ENCODE measurements at places on chromosomes 11 and 22. TPM values are rescaled to one million over a fixed set of nuclear protein-coding genes. Genes with fewer than 3 reads are reported as not detected.

GRCh38 chr22:50208939-50209892 lies 8.4 kb downstream of the SELENOO start:
- DNase-seq: no peak

GRCh38 chr11:24226606-24227005 lies 270.2 kb upstream of the LUZP2 start:
- DNase-seq: no peak

RPS3 gene
- 1,332 TPM for total RNA-seq

GRCh38 chr11:72778535-72779494 lies 15.0 kb downstream of the STARD10 start:
- no peak for DNase-seq

DNA sequence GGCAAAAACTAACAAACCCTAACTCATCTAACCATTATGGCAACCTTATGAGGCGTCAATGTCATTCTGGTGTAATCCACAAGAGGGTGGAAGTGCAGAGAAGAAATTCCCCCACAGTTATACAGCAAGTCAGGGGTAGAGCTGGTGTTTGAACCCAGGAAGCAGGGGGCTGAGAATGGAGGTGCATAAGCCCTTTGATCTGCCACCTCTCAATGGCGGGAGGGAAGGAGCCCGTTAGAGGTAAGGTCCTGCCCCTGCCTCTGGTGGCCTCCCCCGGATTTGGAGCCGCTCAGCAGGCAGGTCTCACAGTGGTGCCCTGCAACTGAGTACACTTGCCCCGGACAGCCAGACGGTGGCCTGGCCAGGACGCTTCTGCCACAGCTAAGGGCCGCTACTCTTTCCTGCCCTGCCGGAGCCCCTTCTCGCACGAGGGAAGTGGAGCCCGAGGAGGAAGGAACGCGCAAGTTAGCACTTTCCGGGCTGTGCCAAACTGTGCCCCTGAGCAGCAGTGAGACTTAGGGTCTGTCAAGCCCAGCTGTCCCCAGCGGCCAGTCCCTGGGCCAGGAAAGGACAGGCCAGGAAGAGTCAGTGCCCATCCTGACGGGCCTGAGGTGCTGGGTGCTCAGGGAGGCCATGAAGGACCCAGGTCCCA lies 1.1 kb downstream of the FXYD2 start:
- DNase-seq: no peak

GRCh38 chr11:121451986-121452608 lies at the start of gene SORL1:
TSS of gene SORL1 (plus strand) at chr11:121452314. CDS start at chr11:121452332, 18 bp downstream.
- peak; percentile 88 for DNase-seq

DNA sequence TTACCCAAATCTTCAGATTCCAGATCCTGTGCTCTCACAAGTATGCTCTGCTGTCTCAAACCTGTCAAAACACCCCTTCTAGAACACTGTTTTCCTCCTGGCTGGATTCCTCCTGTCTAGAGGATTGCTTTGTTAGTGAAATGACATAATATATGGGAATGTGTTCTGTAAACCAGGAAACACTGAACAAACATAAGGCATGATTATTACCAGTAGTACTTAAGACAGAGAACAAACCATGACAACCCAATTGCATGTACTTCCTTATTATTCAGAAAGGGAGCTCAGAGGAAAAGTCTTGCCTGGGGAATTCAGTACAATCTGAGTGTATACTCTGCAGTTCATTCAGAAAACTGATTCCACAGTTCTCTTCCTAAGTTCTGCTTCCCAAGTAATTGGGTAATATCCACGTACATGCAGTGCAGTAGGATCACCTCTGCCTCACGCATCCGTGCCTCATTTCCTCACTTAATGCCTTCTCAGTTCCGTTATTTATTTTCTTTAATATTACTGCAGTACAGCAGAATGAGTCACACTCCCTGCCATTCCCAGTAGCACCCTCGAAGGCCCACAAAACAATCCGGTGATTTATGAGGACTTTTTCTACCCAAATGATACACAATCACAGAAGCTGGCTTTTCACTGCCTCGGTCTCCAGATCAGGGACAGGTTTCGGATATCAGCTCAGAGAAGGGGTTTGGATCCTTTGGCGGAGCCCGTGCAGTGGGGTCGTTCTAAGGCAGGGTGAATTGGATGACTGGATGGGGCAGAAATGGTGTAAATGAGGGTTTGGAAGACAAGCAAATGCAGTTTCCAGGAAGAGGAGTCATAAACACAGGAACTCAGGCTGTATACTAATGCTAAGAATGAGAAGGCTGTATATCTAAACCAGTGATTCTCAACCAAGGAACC lies 896.9 kb downstream of the KCNA4 start:
- peak; percentile 70 for DNase-seq

DNA sequence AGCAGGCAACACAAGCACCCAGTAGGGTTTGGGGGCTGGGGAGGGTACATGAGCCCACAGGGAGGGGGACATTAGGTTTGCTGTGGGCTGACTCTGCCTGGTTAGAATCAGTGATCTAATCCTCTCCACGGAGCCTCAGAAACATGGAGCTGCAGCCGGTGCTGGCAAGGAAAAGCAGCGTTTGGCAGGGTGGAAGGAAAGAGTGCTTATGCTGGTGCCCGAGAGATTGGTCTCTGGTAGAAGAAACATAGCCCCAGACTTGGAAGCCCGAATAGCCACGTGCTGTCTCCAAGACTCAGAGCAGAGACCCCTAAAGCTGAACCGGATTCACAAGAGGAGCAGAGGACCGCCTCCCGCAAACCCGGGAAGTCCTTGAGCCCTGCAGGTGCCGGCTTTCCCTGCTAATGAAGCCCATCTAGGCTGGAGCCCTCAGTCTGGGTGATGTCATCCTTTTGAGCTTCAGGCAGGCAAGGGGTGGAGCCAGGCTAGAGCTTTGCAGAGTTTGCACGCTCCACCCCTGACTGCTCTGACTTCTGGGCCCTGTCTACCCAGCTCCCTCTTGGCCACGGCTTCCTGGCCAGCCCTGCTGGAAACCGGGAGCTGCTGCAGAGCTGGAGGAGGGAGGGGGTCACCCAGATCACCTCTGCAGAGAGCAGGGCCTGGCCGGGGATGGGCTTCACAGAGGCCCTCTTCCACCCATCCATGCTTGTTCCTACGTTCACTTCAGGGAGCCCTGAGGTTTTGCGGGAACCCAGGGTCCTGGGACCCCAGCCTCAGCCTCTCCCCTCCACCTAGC lies 35.0 kb upstream of the JAM3 start:
- DNase-seq: peak; percentile 96

PTGDR2 gene
- total RNA-seq: 1.3 TPM

- DNase-seq: no peak
These were observed 63.2 kb upstream of the BIRC3 start for GRCh38 chr11:102254047-102254446.

DNA sequence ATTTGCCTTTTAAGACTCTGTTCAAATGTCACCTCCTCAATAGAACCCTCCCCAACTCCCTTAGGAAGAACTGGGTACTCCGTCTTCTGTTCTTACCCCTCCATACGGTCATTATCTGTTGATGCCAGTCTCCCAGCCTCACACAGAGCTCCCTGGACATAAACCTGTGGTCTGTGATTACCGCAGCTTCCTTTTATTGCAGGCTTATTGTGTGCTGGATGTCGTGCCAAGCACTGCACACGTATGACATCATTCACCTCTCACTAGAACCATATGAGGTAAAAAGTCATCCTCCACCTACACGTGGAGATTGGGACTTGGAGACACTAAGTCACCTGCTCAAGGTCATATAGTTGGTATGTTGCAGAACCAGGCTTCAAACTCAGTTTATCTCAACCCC lies 15.3 kb downstream of the PTPN5 start:
- DNase-seq: no peak

DNA sequence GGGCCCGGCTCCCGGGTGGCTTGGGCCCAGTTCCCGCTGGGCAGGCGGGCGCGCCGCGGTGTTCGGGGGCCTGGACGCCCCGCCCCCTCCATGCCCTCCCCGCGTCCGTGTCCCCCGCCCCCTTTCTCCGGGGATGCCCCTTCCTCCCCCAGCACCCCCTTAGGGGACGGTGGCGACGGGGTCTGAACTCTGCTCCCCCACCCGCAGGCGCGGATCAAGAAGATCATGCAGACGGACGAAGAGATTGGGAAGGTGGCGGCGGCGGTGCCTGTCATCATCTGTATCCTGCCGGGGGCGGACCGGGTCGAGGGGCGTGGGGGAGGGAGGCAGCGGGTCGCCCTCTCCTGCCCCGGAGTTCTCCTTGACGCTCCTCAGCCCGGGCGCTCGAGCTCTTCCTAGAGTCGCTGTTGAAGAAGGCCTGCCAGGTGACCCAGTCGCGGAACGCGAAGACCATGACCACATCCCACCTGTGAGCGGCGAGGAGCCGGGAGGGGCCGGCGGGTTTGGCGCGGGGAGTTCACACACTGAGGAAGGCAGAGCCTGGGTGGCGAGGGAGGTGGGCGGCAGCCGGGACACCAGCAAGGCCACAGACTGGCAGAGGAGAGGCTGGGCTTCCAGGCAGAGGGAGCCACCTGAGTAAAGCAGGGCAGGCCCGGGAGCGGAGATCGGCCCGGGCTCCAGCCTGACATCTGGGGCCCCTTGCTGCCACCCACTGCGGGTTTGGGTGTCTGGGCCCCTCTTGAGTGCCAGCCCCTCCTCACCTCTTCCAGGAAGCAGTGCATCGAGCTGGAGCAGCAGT lies 546 bp downstream of the DRAP1 start:
- no peak for DNase-seq

DNA sequence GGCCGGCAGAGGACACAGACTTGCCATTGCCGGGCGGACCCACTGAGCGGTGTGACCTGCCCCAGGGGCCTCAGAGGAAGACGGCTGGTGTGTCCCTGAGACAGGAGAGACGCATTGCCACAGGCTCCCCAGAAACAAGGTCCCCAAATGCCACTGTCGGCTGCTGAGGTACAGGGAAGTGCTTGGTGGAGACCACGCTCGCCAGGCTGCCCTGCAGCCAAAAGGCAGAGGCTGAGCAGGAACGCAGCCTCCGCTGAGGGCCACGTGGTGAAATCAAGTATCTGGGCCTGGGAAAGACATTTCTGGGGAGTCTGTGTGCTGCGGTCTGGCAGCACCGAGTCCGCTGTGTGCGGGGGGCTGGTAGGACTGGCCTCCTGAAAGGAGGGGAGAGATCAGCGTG lies 794.9 kb downstream of the BRD1 start:
- no peak for DNase-seq

DNA sequence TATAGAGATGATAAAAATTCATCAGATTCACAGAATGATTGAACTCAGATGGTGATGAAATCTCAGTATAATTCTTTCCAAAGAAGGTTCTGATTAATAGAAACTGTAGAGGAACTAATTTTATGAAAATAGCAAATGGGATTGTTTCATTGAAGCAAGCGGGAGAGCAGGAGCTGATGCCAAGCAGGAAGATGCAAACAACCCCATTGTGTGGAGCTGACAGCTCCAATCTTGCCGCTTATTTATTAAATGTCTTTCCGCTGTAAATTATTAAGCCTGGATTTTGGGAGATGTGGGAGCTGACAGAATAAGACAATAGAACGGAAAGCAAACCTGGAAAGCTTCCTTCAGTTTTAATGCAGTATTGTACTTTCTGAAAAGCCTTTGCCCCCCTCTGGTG lies 6.0 kb upstream of the TMEM218 start:
- DNase-seq: no peak

DNA sequence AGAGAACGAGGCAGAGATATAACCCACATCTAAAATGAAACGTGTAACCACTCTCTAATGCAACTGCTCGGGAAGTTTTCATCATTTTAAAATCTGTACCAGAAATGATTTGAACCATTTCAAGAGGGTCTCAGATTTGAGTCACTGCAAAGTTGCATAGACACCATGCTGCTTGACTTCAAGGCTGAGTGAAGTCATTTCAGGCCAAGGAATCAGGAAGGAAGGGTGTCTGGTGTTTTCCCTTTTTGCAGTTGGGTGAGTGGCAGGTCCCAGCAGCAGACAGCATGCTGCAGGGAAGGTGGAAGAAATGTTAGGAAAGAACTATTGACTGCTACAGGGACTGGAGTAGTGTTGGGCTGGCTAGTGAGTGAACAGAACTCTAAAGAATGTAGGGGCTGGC lies 16.5 kb downstream of the TANGO2 start:
- no peak for DNase-seq

GRCh38 chr11:95432714-95433503 lies 201.9 kb upstream of the SESN3 start:
- peak; percentile 23 for DNase-seq

TPBGL gene
- total RNA-seq: 0.51 TPM

DNA sequence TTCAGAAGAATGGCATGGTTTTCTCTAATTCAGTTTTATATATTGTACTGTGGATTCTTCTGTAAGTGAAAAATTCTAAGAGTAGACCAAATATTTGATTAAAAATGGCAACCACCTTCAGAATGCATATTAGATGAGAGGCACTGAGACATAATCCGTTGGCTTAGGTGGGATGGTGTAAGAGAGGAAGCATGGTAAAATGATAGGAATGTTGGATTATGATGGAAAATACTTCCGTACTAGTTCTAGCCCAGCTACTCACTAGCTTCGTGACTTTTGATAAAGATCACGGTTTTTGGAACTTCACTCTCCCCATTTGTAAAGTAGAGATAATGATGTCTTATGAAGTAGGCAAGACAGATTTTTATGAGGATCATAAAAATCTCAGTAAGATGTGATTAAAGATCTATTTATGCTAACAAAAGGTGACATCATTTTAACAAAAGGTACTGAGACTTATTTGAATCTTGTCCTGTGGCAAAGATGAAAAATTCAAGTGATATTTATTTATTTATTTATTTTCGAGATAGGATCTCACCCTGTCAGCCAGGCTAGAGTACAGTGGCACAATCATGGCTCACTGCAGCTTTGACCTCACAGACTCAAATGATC lies 37.5 kb downstream of the UVRAG start:
- DNase-seq: no peak

GRCh38 chr11:62034036-62034338 lies 66.6 kb upstream of the FTH1 start:
- no peak for DNase-seq

DNA sequence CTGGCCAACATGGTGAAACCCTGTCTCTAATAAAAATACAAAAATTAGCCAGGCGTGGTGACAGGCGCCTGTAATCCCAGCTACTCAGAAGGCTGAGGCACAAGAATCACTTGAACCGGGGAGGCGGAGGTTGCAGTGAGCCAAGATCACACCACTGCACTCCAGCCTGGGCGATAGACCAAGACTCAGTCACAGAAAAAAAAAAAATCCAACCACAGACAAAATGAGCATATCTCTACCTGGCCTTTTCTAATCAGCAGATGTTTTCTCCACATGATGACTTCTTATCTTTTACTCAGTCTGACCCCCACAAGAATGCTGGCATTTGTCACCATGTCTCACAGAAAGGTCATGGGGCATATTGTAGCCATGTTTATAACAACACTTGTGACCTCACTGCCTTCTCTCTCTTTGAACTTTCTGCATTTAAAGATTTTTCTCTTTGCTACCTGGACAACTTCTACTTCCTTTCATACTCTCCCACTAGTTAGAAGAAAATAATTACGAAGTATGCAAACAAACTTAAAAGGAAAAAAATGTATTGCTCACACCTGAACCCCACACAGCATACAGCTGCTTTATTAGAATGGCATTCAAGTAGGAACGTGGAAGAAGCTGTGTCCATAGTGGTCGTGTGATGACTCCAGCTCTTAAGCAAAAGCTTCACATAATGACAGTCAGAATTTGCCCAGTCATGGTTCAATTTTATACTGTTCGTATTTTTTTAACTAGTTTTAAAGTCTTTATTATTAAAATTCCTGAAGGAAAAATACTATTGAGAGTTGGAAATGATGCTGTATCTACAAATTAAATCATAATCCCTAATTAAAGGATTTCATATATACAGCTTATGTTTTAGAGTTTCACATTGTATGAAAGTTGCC lies 65.4 kb downstream of the ZC3H12C start:
- DNase-seq: no peak
